Motor neuron (in vitro differentiated cells): ENCODE measurements at places on chromosomes 16 and 17.
A peak's percentile ranks its signal among the peaks of the same experiment; 100 is the strongest.

GRCh38 chr17:54983260-54983659 lies 14.7 kb downstream of the STXBP4 start:
- no peak for ATAC-seq

GRCh38 chr16:278863-279366 lies 1.5 kb upstream of the ARHGDIG start:
- no peak for ATAC-seq

DNA sequence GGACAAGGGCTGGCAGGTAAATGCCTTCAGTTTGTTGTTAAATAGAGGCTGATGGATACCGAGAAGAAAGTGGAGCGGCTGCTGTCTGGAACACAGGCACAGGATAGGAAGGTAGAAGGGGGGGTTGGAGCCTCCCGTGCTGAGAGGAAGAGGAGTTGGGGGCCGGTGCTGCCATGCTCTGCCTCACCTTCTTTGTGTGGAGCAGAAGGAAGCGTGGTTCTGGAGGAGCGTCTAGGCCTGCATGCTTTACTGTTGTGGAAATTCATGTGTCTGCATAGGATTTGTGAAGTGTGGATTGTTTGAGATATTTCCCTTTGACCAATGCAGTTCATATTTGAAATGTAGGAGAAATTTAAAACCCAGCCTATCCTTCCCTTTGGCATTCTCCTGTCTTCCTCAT lies 52.3 kb downstream of the FOXK2 start:
- no peak for ATAC-seq

DNA sequence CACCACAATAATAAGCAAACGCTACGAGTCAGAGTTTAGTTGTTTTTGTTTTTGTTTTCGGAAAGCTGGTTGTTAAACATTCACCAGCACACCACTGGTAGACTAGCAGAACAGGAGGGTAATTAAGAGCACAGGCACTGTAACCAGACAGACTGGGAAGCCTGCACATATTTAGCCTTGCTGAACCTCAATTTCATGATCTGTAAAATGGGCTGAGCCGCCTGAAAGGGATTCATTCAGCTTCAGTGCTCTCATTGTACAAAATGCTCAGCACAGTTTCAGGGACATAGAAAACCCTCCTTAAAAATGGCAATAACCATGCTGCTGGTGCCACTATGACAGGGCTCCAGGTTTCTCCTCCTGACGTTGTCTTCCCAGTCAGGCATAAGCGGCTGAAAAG lies 66.4 kb downstream of the TMEM114 start:
- ATAC-seq, result no peak

GRCh38 chr17:13538841-13539411 lies 62.8 kb downstream of the HS3ST3A1 start:
- ATAC-seq, result no peak

GRCh38 chr17:39209317-39210092 lies 9.4 kb downstream of the RPL19 start:
- peak; percentile 85 for ATAC-seq

DNA sequence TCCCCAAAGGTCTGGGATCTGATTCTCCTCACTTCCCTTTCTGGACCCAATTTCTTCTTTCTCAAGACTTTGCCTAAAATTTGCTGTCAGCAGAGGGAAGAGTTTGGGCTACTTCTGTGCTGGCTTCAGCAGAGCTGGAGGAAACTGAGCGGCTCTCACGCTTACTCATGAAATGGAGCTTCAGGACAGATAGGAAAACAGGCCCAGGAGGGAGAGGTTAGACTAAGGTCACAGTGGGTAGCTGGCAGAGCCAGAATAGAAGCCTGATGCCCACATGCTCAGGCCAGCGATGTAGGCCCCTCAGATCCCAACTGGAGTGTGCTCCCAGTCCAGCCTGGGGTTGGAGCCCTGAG lies 593 bp downstream of the SLC38A7 start:
- no peak for ATAC-seq

- peak; percentile 44 for ATAC-seq
Observed at GRCh38 chr17:50559674-50560184, 786 bp upstream of the CACNA1G start.

GRCh38 chr16:24524855-24525677 lies 14.3 kb upstream of the RBBP6 start:
- ATAC-seq, result no peak

- peak; percentile 83 for ATAC-seq
Observed at GRCh38 chr16:77409311-77409710, 25.5 kb downstream of the ADAMTS18 start.

GRCh38 chr17:79104898-79105600 lies 30.4 kb downstream of the ENGASE start:
- ATAC-seq, result no peak

DNA sequence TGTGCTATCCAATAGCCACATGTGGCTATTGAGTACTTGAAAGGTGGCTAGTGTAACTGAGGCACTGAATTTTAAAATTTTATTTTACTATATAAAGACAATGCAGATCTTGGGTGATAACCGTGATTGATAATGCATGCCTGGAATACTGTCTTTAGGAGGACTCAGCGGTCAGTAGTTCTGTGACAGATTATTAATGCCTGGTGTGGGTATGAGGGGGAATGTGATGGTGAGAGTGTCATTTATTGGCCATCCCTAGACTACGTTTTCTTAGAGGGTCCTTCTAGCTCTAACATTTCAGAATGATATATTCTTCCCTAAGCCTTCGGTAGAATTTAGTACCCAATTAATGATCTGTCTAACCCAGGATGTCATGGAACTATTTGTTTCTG lies 157.6 kb downstream of the CPPED1 start:
- ATAC-seq, result no peak

DNA sequence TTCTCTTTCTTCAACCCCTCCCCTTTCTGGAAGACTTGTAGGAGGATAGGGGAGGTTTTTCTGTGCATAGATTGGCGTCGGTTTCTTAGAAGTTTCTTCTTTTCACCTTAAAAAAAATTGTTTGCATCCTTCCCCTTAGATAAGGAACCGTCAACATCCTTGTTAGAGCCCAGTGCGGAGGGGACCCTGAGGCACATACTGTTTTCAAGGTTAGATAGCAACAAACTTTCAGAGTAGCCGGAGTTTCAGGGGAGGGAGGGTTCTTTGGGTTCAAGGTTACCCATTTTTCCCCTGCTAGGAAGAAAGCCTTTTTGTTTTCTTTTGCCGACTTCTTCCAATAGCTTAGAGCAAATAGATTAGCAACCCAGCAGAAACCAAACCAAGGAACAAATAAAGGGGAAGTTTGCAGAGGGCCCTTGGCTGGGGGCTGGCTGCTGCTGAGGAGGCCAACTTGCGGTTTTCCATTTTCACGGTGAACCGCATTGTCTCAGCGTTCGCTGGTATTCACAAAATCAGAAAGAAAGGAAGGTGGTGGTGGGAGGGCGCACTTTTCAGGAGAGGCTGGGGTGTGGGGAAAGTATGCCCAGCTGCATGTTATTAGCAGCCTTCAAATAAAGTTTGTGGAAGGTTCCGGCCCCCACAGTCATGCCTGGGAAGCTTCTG lies 28.8 kb downstream of the MSI2 start:
- no peak for ATAC-seq

GRCh38 chr17:82703036-82703745 lies 4.7 kb upstream of the RAB40B start:
- ATAC-seq, result no peak

DNA sequence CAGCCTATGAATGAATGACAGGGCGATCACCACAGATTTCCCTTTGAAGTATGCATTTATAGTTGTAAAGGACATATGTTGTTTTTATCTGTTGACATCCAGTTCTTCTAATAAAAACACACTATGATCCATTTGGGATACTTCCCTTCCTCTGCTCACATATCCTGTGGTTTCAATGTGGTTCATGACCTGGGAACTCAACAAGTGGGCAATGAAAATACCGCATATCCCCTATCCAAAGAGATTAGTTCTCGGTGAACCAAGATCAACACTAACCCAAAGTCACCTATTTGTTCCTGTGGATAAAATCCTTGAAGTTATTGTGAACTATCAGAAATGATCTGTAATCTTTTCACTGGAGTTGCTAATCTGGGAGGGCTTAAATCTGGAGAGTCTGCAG lies 16.0 kb downstream of the ABCA8 start:
- ATAC-seq, result no peak

DNA sequence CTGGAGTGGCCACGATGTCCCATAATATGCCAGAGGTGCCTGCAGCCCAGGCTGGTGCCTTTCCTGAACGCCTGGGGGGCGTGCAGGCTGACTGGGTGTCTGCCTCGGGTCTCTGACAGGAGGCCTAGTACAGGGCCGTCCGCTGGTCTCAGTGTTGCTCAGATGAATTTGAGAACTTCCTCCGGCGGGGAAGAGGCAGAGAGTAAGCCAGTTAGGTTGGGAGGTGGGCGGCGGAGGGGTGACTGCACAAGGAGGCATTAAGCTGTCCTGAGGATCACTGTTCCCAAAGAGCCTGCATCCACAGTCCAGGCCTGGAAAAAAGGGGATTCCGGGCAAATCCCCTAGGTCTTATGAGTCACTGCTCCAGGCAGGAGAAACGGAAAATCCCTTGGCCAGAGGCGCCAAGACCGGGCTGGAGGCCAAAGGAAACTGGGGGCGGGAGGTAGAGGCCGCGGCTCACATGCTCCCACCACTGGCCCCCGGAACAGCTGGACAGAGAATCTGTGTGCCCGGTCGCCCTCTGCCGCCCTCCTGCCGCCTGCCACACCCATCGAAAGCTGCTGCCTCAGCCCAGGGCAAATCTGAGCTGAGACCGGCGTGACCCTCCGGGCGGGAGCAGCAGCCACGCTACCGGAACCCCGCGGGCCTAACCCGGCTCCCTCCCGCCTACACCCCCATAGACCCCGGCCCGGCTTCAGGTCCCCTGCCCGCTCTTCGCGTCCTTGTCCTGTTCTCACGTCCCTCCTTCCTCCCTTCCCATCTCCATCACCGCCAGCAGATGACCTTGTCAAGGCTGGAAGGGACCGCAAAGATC lies 1.2 kb downstream of the TRIM47 start:
- ATAC-seq, result peak; percentile 27

DNA sequence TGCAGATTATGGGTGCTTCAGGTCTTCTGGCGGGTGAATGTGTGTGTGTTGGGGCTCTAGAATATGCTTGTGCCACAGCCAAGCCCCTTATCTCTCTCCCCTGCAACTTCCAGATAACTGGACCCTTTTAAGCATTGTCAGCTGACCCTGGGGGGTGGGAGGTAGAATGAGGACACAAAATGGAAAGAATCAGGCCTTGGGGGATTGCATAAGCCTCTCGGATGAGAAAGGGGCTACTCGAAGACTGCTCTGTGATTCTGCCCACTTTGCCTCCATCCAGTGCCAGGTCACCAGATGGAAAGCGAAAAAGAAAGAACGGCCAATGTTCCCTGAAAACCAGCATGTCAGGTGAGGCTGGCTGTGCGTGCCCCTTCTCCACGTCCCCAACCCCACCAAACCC lies 13.8 kb downstream of the THRA start:
- no peak for ATAC-seq

GRCh38 chr16:76204249-76204648 lies 73.0 kb upstream of the CNTNAP4 start:
- ATAC-seq, result no peak

DNA sequence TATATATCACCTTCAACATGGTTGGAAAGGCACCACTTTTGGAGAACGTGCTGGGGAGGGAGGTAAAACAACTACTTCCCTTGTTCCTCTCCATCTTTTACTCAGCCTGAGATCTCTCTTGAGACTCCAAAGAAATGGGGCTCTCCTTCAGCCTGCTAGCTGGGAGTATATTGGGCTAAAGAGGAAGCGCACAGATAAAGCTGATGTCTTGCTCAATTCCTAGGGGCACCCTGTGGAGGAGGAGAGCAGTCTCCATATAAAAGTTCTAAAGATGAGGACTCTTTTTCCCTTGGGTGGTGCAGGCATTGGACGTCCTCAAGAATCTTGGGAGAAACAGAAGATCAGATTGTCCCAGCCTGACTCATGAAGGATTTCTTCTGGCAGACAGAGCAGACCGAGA lies 4.6 kb upstream of the ETV4 start:
- ATAC-seq, result no peak

DNA sequence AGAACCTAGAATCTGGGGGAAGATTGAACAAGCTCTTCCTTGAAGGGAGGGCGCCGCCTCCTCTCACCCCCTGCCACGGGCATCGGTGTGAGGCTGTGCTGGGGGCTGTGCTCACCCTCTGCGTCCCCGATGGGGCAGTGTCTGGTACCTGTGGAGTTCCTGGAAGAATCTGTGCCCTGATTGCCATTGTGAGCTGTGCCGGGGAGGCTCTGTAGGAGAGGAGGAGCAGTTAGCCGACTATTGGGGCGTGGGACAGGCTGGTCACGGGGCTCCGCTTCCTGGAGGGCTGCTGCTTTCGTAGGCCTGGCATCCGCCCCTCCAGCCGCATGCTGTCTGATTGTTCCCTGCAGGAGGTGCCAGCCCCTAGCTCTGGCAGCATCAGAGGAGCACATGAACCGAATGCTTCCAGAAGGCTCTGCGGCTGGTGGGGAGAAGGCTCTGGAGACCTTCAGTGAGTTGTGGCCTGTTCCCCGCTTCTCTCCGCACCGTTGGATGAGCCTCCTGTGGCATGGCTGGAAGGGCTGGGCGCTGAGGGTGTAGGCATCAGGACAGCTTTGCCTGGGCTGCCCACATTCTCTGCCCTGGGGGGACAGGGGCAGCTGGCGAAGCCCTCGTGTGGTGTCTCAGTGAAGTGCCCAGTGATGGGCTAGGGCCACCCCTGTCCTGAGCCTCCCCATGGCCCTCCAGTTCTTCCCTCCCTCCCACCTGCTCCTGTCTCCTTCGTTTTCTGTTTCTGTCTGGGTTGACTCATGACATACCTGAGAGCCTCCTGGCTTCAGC lies 86.9 kb downstream of the SEC14L1 start:
- ATAC-seq, result peak; percentile 29

DNA sequence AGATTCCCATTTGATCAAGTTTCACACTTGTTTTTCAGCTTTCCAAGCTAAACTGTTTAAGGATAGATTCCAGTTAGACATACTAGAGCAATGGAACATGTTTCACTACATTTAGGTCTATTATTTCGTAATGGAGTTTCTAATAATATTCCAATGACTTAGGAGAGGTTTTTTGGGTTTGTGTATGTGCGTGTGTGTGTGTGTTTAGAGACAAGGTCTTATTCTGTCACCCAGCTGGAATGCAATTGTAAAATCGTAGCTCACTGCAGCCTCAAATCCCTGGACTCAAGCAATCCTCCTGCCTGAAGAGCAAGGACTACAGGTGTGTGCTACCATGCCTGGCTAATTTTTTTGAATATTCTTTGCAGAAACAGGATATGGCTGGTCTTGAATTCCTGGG lies 426.3 kb downstream of the ZFHX3 start:
- no peak for ATAC-seq

- no peak for ATAC-seq
Observed at GRCh38 chr16:9071377-9071776, 20.1 kb upstream of the HAPSTR1 start.

GRCh38 chr16:67163164-67163998 lies 1.2 kb upstream of the HSF4 start:
- ATAC-seq, result peak; percentile 78
